ENCODE measurements at places on chromosomes 5 and 9.

DNA sequence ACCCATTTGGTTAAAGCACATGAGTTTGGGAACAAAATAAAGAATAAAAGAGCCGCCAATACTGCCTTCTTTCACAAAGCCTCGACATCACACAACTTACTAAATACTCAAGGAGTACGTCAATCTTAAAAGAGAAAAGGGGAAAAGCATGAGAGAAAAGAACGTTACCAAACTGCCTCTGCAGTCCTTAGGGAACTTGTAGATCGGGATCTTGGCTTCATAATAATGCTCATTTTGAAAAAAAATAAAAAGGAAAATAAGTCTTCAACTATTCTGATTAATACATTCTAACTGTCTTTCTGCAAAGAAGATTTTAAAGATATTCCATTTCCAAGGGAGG, 618.4 kb downstream of the PDE4D start:
- no peak for DNase-seq

DNA sequence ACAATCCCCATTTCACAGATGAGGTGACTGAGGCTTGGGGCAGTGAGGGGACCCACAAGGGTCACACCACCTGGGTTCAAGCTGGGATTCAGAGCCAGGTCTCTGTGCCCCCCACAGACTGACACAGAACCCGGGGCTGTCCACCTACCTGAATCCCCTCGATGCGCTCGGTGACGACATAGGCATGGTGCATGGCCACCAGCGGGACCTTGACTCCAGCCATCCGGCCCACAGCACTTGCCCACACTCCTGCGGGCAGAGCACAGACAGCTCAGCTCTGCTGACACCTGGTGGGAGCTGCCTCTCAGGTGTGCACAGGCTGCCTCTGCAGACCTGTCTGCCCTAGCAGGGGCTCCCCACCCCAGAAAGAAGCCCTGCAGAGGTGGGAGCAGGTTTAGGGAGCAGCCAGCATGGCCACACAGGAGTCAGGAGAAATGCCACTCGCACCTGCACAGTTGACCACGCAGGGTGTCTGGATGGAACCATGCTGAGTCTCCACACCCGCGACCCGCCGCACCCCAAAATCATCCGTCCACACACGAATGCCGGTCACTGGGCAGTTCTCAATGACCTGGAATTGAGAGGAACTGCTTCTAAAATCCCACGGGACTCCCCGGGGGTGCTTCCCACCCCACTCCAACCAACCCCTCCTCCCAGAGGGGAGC, 8.4 kb downstream of the SARDH start:
- DNase-seq: no peak

DNA sequence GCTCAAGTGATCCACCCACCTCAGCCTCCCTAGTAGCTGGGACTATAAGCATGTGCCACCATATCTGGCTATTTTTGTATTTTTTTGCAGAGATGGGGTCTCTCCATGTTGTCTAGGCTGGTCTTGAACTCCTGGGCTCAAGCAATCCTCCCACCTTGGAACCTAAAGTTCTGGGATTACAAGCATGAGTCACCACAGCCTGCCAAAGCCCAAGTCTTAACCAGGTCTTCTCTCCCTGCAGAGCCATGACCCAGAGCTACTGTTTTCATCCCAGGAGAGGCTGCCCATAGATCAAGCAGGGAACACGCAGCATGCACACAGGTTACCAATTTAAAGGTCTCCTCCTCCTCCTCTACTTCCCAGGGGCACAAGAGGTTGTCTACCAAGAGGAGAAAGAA, 29.7 kb downstream of the PCDHGC5 start:
- no peak for DNase-seq

DNA sequence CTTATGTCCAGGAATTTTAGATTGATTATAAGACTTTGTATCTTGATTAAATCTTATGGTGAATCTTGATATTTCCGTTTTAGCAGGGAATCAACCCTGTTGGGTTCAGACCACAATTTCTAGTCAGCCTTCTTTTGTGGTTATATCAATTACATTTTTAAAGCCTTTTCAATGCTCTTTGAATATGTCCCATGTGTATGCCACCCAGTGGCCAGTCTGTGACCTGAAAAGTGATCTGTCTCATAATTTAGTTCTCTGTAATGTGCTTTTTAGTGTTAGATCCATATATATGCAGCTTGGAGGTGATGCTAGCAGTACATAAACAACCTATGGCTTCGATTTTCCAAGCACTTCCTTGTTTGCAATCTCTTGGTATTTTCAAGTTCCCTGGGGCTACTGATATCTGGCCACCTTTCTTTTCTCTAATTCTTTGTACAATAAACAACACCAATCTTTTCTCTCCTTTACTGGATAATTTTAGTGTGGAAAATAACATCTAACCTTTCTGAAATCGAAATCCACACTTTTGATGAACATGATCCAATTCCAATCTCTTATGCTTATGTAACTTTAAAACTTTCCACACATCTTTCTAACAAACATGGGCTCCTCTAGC, 28.8 kb downstream of the PDE8B start:
- no peak for DNase-seq

DNA sequence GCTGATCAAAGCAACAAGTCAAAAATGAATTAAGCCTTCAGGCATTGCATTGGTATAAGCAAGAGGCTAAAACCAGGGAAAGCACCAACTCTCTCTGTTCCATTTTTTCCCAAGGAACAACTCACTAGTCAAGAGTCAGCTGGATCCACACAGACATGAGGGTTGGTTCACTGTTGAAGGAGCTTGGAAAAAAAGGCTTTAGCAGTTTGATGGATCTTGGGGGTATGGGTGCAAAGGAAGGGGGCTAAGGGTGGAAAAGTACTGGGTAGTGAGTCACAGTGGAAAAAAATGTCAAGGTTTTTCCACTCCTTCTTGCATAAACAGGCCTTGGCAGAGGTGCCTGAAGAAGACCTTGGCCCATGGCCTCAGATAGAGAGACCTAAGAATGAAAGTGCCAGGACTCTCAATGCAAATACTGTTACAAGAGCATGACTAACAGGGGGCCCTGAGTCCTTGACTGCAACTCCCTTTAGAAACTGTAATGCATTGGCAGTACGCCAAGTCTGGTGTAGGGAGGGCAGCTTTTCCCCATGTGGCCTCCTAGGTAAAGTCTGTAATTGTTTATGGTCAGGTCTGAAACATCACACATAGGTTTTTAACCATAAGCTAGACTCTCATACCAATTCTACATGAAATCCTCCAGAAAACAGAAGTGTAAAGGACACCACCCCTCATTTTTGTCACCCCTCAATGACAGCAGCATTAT, 23.7 kb downstream of the ACTL7A start:
- DNase-seq: no peak

DNA sequence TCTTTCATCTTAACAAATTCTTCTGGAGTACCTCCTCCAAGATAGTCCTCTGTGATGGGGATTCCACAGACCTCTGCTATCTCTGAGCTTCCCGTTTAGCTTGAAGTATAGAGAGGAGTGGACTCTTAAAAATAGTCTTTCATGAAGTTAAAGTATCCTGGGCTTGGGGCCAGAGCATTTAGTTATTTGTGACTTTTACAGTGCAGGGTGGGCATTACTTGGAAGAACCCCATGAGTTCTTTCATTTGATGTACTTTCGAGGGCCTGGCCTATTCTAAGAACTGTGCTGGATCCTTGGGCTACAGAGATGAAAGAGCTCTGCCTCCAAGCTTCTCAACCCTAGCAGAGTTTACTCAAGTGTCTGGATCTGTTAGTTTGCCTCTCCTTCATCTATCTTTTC, 131.5 kb downstream of the ZSWIM6 start:
- DNase-seq: no peak

GRCh38 chr5:94884311-94884710, 265.8 kb downstream of the SLF1 start:
- no peak for DNase-seq

- no peak for DNase-seq
These were observed 89.3 kb downstream of the NTRK2 start for GRCh38 chr9:84758817-84759216.

- DNase-seq: no peak
These were observed 307.9 kb downstream of the CSNK1G3 start for GRCh38 chr5:123819833-123820232.

GRCh38 chr5:166428264-166428803, 1863.1 kb upstream of the WWC1 start:
- DNase-seq: no peak

DNA sequence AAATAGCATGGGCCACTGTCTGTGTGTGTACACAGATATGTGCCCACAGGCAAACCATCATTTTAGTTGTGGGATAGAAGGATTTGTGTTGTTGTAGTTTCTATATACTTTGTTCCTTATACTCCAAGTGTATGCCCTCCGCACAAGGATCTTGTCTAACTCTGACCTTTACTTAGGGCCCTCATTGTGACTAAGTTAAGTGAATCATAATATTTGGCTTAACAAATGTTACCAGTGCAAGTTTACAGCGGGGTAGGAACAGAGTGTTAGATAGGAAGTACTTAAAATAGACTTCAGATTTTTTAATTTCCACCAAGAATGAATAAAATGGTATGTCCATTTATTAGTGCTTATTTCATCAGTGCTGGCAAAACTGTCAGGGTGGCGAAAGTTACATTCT, 29.5 kb upstream of the CYFIP2 start:
- DNase-seq: no peak

GRCh38 chr5:7377761-7378160, 18.2 kb upstream of the ADCY2 start:
- DNase-seq: no peak

- no peak for DNase-seq
These were observed 176.4 kb downstream of the KIF4B start for GRCh38 chr5:155189981-155190380.

DNA sequence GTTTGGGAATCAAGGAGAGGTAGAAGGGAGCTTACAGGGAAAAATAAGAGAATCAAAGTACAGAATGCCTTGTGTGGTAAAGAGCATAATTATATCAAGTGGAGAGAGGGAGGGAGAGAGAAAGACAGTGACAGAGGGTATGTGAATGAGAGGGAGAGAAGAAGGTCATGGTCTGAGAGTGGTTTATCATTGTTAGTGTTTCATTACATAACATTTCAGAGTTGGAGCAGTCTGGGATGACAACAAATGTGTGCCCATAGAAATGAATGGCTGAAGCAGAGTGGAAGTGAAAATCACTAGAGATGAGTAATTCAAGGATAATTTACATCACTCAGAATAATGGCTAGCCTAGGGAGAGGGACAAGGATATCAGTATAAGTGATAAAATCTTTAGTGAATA, 799.2 kb downstream of the TLE1 start:
- no peak for DNase-seq

DNA sequence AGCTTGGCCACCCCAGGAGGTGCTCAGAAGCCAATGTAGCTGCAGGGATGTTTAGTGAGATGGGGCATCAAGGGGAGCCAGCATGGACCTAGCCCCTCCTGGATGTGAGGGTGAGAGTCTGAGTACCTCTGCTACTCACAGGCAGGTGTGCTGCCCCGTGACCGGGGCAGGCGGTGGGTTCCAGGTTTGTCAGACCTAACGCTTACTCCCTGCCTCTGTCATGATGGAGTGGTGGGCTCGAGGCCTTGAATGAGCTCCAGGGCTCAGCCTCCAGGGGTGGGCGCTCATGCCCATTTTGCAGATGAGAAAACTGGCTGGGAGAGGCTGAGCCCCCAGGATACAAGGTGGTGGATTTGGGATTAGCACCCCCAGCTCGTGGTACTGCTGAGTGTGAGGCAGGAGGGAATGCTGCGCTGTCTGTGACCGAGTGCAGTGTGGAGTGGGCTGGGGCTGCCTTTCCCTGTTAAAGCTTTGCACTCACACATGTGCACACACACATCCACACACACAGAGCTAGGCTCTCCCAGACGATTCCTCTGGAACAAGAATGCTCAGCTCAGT, 1.5 kb downstream of the RXRA start:
- DNase-seq: no peak

GRCh38 chr5:122367456-122367855, 55.4 kb downstream of the SNCAIP start:
- no peak for DNase-seq

DNA sequence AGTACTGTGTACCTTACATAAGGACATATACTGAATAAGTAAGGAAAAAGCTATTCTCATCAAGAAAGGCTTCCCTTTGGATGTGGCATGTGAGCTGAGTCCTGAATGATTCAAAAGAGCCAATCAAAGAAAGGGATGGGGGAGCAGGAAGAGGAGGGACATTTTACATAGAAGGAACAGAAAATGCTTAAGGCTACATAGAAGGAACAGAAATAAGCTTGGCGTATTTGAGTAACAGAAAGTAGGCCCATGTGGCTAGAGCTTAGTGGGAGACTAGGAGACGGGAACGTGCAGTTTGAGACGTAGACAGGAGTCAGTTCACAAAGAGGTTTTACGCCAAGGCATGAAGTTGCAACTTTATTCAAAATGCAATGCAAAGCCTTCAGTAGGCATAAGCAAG, 126.3 kb downstream of the CEMIP2 start:
- no peak for DNase-seq

- DNase-seq: peak; percentile 88
These were observed 764 bp upstream of the VDAC1 start for GRCh38 chr5:134005417-134006061.

- no peak for DNase-seq
These were observed 624.6 kb downstream of the BNC2 start for GRCh38 chr9:16245756-16246440.

GRCh38 chr5:57495285-57496086, 12.9 kb upstream of the ACTBL2 start:
- DNase-seq: no peak

GRCh38 chr5:133906303-133906702, 62.1 kb downstream of the C5orf15 start:
- no peak for DNase-seq

DNA sequence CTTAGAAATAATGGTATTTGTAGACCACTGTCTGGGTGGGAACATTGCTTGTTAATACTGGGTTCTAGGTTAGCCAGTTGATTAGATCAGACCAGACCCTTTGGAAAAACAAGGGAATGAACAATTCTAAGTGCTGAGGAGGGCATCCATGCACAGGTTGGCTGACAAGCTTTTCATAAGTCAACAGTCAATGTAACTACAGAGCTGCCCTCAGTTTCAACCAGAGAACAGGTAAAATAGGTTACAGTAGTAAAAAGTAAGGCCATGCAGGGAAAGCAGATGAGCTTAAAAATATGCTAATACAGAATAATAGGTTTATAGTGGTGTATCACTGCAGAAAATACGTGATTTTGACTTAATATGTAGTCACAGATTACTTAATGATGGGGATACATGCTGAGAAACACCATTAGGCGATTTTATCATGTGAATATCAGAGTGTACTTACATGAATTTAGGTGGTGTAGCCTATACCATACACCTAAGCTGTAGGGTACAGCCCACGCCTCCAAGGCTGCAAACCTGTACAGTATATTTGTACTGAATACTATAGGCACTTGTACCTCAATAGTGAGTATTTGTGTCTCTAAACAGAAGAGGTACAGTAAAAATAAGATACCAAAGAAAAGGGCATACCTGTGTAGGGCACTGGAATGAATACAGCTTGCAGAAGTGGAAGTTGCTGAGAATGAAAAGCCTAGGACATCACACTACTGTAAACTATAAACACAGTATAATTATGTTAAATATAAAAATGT, 6.1 kb upstream of the FGF18 start:
- DNase-seq: no peak

DNA sequence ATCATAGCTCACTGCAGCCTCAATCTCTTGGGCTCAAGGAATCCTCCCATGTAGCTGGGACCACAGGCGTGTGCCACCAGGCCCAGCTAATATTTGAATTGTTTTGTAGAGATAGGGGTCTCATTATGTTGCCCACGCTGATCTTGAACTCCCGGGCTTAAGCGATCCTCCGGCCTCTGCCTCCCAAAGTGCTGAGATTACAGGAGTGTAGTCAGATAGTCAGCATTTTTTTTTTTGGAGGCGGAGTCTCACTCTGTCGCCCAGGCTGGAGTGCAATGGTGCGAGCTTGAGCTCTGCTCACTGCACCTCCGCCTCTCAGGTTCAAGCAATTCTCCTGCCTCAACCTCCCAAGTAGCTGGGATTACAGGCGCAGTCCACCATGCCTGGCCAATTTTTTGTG, 1.6 kb upstream of the SAR1B start:
- no peak for DNase-seq
